HepG2 (cell line): ENCODE measurements at places on chromosomes 6 and 20. TPM values are rescaled to one million over a fixed set of nuclear protein-coding genes. Genes with fewer than 3 reads are reported as not detected.

The GHRH gene
- total RNA-seq, result not detected in 2 replicates

The KHDC1L gene
- not detected in 2 replicates for total RNA-seq

The TINAG gene
- 0.15 TPM in 1 of 2 replicates, not detected in the other for total RNA-seq

The CST7 gene
- total RNA-seq, result not detected in 2 replicates

The TRIM31 gene
- 0.51 TPM in 1 of 2 replicates, not detected in the other for total RNA-seq

The DDX43 gene
- total RNA-seq, result not detected in 2 replicates
